Peyer's patch (tissue), 4 donors: ENCODE measurements at places on chromosomes 4 and X. TPM values are rescaled to one million over a fixed set of nuclear protein-coding genes. Genes with fewer than 3 reads are reported as not detected.

GRCh38 chr4:3414421-3415279 is 27.1 kb upstream of the HGFAC start:
- peaks cover 32% of the 10 kb centered on the region for H3K36me3 ChIP-seq
- H3K4me3 ChIP-seq: no peak overlapping the region
- H3K27me3 ChIP-seq: no peaks in the 10 kb centered on the region
- no peaks in the 10 kb centered on the region for H3K4me1 ChIP-seq
- DNase-seq: no peak

DNA sequence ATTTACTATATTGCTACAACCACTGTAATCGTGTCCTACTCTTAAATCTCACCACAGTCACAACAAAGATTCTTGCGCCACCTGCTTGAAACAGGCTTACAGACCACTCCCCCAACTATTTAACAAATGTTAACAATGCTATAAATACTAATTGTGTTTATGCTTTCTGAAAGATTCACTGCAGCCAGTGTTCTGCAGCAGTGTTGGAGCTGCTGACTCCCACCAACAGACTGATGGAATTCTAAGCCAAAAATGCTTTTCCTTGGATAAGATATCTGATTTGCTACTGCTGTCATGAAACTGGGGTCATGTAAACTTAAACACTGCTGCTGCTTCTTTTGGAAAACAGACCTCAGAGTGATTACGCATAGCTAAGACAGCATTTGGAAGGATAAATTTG is 244.2 kb upstream of the MAB21L2 start:
- no peak overlapping the region for H3K4me3 ChIP-seq
- H3K4me1 ChIP-seq: no peaks in the 10 kb centered on the region
- H3K27ac ChIP-seq: peak overlapping the region; percentile 59

DNA sequence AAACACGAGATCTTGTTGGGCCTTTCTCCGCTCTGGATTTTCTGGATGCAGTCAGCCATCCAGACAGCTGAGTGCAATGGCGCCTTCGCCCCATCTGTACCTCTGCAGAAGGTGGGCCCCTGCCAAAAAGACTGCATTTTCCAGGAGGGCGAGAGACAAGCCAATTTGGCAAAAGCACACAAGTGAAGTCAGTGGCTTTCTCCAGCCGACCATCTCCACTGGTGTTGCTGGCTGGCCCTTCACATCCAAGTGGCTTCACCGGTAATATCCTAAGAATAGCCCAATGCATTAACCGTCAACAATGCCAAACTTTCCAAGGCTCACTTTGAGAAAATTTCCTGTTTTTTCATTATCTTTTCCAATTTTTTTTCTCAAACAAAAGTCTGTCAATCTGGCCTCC is 96.2 kb upstream of the MXRA5 start:
- no peaks in the 10 kb centered on the region for H3K4me1 ChIP-seq
- H3K4me3 ChIP-seq: no peak overlapping the region
- DNase-seq: no peak
- no peak overlapping the region for H3K27ac ChIP-seq

DNA sequence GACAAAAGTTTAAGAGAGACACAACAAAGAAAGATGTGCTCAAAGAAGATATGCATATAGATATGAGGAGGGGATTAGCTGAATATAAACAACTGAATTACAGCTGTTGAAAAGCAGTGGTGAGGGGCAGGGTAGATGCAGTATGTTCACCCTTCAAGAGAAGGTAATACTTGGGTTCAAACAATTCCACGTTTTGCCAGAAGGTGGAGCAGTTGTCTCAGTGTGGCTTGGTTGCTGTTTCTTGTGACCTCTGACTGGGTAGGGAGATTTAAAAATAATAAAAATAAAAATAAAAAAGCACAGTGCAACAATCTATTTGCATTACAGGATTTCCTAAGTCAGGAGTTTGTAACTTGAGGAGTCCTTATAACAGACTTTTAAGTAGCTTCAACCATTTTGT is 23.3 kb downstream of the PHOX2B start:
- H3K36me3 ChIP-seq: no peaks in the 10 kb centered on the region
- H3K4me1 ChIP-seq: no peaks in the 10 kb centered on the region
- no peaks in the 10 kb centered on the region for H3K27me3 ChIP-seq
- no peak overlapping the region for H3K27ac ChIP-seq
- no peak overlapping the region for H3K4me3 ChIP-seq

DNA sequence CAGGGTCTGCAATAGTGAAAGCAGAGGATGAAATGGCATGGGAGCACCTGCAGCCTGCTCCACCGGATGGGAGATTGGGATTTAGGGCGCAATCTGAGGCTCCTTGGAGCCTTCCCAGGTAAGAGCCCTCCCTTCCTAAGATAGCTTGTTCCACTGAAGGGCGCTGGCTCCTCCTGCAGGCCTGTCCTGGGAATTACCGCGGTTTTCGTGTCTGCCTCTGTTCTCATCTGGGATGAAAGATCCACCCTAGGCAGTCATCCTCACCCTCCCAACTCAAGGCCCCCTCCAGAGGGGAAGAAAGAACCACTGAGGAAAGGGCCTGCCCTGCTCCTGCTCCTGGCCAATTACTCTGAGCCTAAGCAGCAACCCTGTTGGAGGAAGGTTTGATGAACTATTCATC is 547.5 kb downstream of the SMARCA1 start:
- peak; percentile 53 for DNase-seq
- no peaks in the 10 kb centered on the region for H3K36me3 ChIP-seq
- H3K27me3 ChIP-seq: no peaks in the 10 kb centered on the region
- no peak overlapping the region for H3K27ac ChIP-seq
- H3K4me3 ChIP-seq: no peak overlapping the region

Gene RBM10
- 35.5 TPM for total RNA-seq

- H3K27ac ChIP-seq: no peak overlapping the region
- H3K36me3 ChIP-seq: no peaks in the 10 kb centered on the region
- no peaks in the 10 kb centered on the region for H3K4me1 ChIP-seq
- H3K27me3 ChIP-seq: no peaks in the 10 kb centered on the region
- no peak for DNase-seq
These were observed 98.3 kb downstream of the BMPR1B start for GRCh38 chr4:94856030-94856429.

Gene ATP8A1
- total RNA-seq: 154 TPM

DNA sequence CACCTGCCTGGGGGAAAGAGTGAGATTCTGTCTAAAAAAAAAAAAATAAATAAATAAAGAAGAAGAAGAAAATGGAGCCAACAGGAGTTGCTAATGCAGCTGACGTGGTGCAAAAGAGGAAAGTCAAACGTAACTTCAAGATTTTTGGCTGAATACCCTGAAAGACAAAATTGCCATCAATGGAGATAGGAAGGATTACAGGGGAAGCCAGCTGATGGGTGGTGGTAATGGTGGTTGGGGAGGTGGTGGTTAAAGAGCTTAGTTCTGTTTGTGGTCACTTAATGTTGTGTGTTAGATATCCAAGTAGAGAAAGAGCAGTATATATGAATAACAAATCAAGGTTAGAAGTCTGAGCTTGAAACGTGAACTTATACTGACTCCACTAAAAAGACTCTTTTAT is 225.4 kb downstream of the ARHGAP24 start:
- no peaks in the 10 kb centered on the region for H3K27me3 ChIP-seq
- H3K36me3 ChIP-seq: no peaks in the 10 kb centered on the region
- peak overlapping the region; percentile 7 for H3K27ac ChIP-seq
- H3K4me1 ChIP-seq: no peaks in the 10 kb centered on the region

GRCh38 chr4:14719053-14719452 is 283.2 kb upstream of the CPEB2 start:
- no peaks in the 10 kb centered on the region for H3K4me1 ChIP-seq
- no peaks in the 10 kb centered on the region for H3K27me3 ChIP-seq
- DNase-seq: no peak
- H3K36me3 ChIP-seq: no peaks in the 10 kb centered on the region
- H3K4me3 ChIP-seq: no peak overlapping the region
- H3K27ac ChIP-seq: no peak overlapping the region

- peak; percentile 53 for DNase-seq
- peak overlapping the region; percentile 46 for H3K27ac ChIP-seq
- no peaks in the 10 kb centered on the region for H3K27me3 ChIP-seq
- H3K4me3 ChIP-seq: no peak overlapping the region
- no peaks in the 10 kb centered on the region for H3K36me3 ChIP-seq
These were observed 46.3 kb downstream of the RASSF6 start for GRCh38 chr4:73573794-73574528.

Gene AFF2
- 0.18 TPM for total RNA-seq

Gene SHROOM2
- 7.4 TPM for total RNA-seq

GRCh38 chrX:16839219-16839851 is 30.8 kb downstream of the RBBP7 start:
- no peak for DNase-seq
- no peaks in the 10 kb centered on the region for H3K4me1 ChIP-seq
- H3K27me3 ChIP-seq: no peaks in the 10 kb centered on the region
- no peaks in the 10 kb centered on the region for H3K36me3 ChIP-seq
- H3K4me3 ChIP-seq: no peak overlapping the region

Gene CWH43
- total RNA-seq: not detected

GRCh38 chr4:112234952-112235609 is 3.5 kb downstream of the AP1AR start:
- H3K27me3 ChIP-seq: no peaks in the 10 kb centered on the region
- DNase-seq: peak; percentile 88
- H3K4me1 ChIP-seq: no peaks in the 10 kb centered on the region
- no peak overlapping the region for H3K4me3 ChIP-seq
- H3K27ac ChIP-seq: no peak overlapping the region
- no peaks in the 10 kb centered on the region for H3K36me3 ChIP-seq

- H3K27me3 ChIP-seq: no peaks in the 10 kb centered on the region
- H3K36me3 ChIP-seq: no peaks in the 10 kb centered on the region
- peak; percentile 47 for DNase-seq
These were observed 1.3 kb downstream of the TBL1X start for GRCh38 chrX:9466124-9466495.

- no peaks in the 10 kb centered on the region for H3K36me3 ChIP-seq
- no peaks in the 10 kb centered on the region for H3K4me1 ChIP-seq
- DNase-seq: no peak
- H3K4me3 ChIP-seq: no peak overlapping the region
These were observed 36.3 kb upstream of the GRPR start for GRCh38 chrX:16087076-16087475.

Gene FANCB
- 0.35 TPM for total RNA-seq

- H3K27me3 ChIP-seq: no peaks in the 10 kb centered on the region
- H3K4me3 ChIP-seq: peak within 1 kb of the TSS; percentile 86
- peak within 1 kb of the TSS; percentile 99 for H3K27ac ChIP-seq
- peak; percentile 94 for DNase-seq
- H3K4me1 ChIP-seq: no peaks in the 10 kb centered on the region
- H3K36me3 ChIP-seq: no peaks in the 10 kb centered on the region
These were observed at the start of gene TBC1D9 for GRCh38 chr4:140756319-140757231. TSS of gene TBC1D9 (minus strand) at chr4:140756385. CDS start at chr4:140756045, 340 bp downstream.

DNA sequence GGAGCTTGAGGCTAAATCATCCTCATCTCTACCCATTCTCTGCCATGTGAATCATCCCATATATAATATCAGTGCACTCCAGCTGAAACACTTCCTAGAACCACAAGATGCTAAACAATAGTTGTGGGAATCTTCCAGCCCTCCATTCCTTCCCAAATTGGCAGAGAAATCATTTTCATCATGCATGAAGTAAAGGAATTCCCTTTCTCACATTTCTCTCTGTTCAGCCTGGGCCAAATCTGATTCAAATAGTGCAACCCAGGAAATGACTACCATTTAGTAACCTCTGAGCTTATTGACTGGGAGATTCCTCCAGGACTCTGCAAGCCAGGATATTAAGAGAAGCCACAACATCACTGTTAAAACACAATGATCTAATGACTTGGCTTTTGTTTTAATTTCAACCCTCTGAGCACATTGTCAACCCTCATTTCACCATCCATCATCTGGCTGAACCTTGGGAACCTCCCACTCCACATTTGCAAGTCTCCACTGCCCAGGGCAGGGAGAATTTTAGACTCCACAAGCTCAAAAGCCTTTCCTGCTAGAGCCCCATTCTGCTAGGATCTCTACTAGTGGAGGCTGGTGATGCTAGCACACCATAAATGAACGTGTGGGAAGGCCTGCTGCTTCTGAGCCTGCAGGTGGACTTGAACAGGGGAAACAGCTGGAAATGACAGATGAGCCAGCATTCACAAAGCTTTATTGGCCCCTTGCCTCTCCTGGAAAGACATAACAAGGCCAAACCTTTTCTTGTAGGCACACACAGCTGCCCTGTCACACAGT is 133.9 kb downstream of the TET2 start:
- no peak for DNase-seq
- no peak overlapping the region for H3K27ac ChIP-seq
- H3K36me3 ChIP-seq: peaks cover 14% of the 10 kb centered on the region

Gene HSFX3
- not detected for total RNA-seq

GRCh38 chrX:41335198-41335957 is 1.4 kb downstream of the DDX3X start:
- DNase-seq: no peak
- H3K4me3 ChIP-seq: peak overlapping the region; percentile 94
- H3K27ac ChIP-seq: peak overlapping the region; percentile 99
- no peaks in the 10 kb centered on the region for H3K4me1 ChIP-seq

- H3K36me3 ChIP-seq: no peaks in the 10 kb centered on the region
- no peak overlapping the region for H3K27ac ChIP-seq
- DNase-seq: peak; percentile 89
- H3K4me3 ChIP-seq: no peak overlapping the region
- H3K4me1 ChIP-seq: no peaks in the 10 kb centered on the region
These were observed 36.9 kb upstream of the SYTL4 start for GRCh38 chrX:100768679-100769338.
